ENCODE measurements at places on chromosomes 3 and 15. TPM values are rescaled to one million over a fixed set of nuclear protein-coding genes. Genes with fewer than 3 reads are reported as not detected.

GRCh38 chr3:126664591-126665214, 9.8 kb upstream of the TXNRD3 start:
- H3K27me3 ChIP-seq: peaks cover 15% of the 10 kb centered on the region
- H3K4me3 ChIP-seq: no peak overlapping the region
- no peaks in the 10 kb centered on the region for H3K36me3 ChIP-seq
- H3K4me1 ChIP-seq: no peaks in the 10 kb centered on the region
- no peak for DNase-seq

GRCh38 chr3:30688776-30689641, 82.6 kb downstream of the TGFBR2 start:
- no peak for DNase-seq
- peaks cover 83% of the 10 kb centered on the region for H3K36me3 ChIP-seq
- no peaks in the 10 kb centered on the region for H3K27me3 ChIP-seq

DNA sequence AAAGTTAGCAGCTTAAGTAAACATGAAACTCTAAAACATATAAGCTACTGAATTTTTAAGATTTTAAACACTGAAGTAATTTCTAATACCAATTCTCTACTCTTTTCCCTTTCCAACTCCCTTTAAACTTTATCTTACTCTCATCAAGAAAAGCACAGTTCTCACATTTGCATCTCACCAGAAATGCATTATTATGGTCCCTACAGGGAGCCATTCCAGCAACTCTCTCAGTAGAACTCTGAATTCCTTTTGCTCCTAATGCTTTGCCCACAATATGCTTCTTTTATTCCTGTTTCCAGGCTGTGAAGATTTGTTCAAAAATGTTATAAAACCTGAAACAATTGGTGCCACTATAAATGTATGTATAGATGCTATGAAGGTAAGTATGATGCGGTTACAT, 83.4 kb downstream of the TFDP2 start:
- H3K4me3 ChIP-seq: no peak overlapping the region
- no peaks in the 10 kb centered on the region for H3K36me3 ChIP-seq
- DNase-seq: no peak

SLC28A1 gene
- not detected for total RNA-seq

Measured in lower lobe of right lung (tissue), 2 donors.